ENCODE measurements at places on chromosomes 7 and 10.
A peak's percentile ranks its signal among the peaks of the same experiment; 100 is the strongest.

- no peak for DNase-seq
Measured at GRCh38 chr7:43260980-43261878, 148.8 kb downstream of the HECW1 start.

DNA sequence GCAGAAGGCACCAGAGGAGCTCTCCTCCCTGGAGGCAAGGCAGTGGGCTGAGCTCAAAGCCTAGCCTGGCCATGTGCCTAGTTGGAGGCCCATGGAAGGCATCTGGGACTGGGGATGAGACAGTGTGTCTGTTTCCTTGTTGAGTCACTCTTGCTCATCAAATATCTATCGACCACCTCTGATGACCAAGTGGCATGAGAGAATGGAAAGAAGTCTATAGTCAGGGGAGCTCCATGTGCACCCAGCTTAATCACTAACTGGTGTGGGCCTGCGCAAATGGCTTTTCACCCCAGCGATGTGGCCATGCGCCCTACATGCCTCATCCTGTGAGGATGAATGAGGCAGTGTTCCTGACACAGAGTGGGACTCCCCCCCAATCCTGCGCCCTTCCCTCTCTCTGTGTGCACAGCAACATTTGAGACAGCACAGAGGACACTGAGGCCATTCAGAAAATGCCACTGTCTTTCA lies 229.9 kb downstream of the RPS24 start:
- no peak for DNase-seq

- DNase-seq = no peak
Measured at GRCh38 chr7:105444342-105444987, 55.7 kb upstream of the SRPK2 start.

- DNase-seq = peak; percentile 94
Measured at GRCh38 chr10:30433306-30433729, 666 bp upstream of the MAP3K8 start.

GRCh38 chr10:107727767-107728317 lies 563.3 kb upstream of the SORCS1 start:
- DNase-seq = no peak

DNA sequence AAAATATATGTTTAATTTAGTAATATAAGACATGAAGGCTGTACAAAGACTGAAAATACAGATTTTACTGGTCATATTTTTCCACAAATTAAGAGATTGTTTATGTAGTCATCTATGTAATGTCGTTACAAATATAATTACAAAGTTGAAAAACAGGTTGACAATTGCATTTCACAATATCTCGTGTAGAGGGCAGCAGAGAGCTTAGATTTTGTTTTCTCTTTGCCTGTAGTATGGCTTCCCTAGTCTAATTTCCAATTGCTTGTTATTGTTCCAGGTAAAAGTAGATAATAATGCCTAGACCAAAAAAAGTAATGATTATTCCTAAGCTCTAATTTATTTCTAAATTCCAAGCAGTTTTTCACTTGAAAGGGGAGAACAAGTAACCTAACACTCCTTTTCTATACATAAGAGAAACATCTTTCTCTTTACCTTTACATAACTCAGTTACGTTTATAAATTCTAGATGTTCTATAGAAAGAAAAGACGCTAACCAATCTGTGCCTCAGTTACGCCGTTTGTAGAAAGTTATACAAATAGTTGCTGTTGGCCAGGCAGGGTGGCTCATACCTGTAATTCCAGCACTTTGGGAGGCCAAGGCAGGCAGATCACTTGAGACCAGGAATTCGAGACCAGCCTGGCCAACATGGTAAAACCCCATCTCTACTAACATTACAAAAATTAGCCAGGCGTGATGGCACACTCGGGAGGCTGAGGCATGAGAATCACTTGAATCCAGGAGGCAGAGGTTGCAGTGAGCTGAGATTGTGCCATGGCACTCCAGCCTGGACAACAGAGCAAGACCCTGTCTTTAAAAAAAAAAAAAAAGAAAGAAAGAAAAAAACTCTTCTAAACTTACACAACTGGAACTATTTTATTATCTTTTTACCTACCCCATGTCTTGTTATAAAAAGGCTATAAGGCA lies 30.0 kb downstream of the NET1 start:
- DNase-seq = no peak

- no peak for DNase-seq
Measured at GRCh38 chr7:41574377-41574776, 128.5 kb downstream of the INHBA start.

- DNase-seq = no peak
Measured at GRCh38 chr10:102418622-102419268, at the start of gene PSD. Gene PSD (minus strand): TSS chr10:102418785. CDS start chr10:102417038, 1,747 bp downstream.

DNA sequence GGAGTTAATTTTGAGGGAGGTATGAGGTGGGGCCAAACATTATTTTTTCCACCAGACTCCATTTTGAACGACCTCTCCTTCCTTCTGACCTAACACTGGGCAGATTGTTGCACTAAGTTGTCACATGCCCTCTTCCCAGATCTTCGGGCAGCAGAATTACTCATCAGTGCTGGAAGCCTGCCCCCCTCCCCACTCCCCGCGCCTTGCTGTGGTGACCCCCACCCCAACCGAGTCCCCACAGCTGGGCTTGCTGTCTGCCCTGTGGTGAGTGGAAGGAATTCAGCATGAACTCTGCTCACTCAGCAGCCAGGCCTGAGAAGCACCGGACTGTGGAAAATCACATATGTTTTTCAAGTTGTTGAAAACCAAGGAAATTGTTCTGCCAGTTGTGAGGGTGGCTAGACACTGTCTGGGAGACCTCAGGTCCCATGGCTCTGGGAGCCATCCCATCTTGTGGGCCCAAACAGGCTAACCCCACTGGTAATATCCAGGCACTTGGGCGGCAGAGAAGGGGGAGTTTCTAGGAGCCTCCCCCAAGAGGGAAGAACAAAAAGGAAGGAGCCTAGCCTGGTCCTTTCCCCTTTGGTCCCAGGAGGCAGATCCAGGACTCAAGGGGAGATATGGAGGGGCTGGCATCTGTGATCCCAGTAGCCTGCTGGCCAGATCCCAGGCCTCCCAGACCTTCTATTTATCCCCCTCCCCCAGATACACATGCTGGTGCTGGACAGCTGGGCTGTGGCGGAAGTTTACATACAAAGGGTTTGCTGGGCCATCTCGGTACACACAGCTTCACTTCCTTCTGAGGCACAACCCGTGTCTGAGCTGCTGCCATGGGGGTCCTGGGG lies 3.5 kb upstream of the AEBP1 start:
- no peak for DNase-seq

DNA sequence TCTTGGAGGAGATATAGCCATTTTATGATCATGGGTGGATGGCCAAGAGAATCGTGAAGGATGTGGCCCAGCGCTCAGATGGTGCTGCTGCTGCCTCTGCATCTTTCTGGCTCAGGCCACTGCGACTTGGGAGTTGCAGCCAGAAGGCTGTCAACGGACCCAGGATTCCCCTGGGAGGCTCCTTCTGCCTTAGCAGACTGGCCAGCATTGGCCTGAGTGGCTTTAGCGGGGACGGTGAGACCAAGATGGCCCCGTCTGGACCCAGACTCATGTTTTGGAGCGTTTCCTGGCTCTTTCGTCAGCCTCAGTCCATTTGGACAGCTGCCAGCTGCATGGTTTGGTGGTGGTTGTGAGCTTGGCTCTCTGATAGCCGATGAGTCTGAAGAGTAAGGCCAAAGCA lies 97.2 kb downstream of the GALNT17 start:
- DNase-seq = no peak

DNA sequence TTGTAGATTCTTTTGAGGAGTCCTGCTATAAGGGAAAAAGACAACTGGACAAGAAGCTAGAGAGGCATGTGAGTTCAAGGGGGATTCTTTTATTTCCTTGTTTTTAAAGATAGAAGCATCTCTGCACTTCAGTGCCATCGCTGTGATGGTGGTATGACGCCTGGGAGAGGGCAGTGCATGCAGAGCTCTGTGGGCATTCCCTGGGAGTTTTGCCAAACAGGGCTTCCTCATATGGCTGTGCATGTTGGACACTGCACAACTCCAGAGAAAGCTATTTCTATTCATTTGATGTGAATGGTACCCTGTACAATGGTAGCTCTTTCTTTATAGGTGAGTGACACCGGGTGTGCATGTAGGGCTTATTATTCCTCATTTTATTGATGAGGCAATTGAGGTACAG lies 599.5 kb upstream of the DPP6 start:
- DNase-seq = no peak

DNA sequence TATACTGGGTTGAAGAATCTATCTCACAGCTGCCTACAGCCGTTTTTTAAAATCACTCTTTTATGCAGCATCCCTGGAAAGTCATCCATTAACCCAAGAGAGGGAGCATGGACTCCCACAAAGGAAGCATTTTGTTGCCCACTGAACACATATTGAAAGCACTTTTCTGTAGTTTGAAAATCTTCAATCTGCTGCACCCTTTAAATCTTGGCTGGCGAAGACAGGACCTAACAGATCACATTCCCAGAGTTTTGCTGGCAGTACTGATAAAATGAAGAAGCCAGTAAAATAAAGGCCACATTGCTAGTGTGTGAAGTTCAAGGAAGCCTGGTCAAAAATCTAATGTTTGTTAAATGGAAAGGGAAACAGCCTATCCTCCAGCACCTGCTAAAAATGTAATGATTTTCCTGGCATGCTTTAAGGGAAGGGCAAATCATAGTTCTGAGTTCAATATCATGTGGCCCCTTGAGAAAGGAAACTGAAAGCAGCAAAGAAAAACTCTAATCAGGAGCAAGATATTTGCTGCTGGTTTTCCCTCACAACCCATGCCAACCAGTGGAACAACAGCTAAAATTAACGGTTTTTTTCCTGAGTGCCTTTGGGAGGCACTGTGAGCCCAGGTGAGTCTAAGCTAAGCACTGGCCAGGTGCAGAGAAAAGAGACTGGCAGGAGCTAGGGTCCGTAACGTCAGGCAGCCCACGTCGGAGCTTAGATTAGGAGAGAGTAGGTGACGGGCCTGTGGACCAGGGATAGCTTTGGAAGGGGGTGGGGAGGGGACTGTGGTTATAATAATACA lies 97.9 kb upstream of the PALS2 start:
- no peak for DNase-seq

DNA sequence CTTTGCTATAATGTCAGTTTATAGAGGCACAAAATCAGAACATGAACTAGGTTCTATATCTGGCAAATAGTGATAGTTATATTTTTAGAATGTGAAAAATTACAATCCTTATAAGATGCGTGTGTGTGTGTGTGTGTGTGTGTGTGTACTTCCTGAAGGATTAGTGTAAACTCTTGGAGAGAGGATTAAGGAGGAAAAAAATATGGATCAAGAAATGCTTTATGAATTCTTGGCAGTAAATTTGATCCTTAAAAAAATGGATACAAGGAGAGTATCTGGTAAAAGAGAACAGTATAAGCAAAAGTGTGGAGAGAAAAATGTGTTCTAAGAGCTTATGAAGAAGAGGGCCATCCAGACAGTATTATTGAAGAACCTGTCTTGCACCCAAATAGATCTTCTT lies 484.3 kb downstream of the ADRA2A start:
- no peak for DNase-seq

All from suprapubic skin (tissue), 4 donors.